ENCODE measurements at places on chromosomes 4 and X. TPM values are rescaled to one million over a fixed set of nuclear protein-coding genes. Genes with fewer than 3 reads are reported as not detected.

DNA sequence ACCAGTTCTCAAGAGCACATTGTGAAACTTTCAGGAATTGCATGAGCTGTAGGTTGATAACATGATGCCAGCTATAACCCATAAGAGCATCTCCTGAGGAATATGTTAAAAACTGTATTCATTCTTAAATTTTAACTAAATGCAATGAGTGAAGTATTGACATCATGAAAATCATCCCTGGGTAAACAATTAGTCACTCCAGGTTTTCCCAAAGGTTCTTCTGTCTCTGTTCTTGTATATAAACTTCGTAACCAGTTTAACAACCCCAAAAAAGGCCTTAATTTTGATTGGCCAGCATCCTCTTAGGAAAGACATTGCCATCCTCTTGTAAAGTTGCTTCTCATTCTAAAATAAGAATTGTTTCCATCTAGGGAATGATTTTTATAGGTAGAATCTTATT, 80.4 kb downstream of the TET2 start:
- no peak for DNase-seq

DNA sequence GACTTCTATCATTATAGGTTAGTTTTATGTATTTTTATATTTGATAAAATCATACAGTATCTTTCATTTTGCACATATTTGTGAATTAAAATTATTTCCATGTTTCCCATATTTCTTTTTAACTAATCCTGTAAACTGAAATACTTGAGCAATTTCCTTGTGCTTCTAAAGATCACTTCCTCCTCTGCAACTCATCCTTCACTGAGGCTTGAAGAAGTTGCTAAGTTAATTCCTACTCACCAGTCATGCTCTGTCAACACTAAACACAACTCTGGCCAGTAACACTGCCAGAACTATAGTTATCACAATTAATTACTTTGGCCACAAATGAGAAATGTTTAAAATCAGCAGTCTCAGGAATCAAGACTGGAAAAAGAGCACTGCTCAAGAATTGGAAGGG, 6.7 kb downstream of the SPATA4 start:
- DNase-seq = no peak

The KCNE5 gene
- 0.38 TPM for total RNA-seq

The C1QTNF7 gene
- 2.3 TPM for total RNA-seq

DNA sequence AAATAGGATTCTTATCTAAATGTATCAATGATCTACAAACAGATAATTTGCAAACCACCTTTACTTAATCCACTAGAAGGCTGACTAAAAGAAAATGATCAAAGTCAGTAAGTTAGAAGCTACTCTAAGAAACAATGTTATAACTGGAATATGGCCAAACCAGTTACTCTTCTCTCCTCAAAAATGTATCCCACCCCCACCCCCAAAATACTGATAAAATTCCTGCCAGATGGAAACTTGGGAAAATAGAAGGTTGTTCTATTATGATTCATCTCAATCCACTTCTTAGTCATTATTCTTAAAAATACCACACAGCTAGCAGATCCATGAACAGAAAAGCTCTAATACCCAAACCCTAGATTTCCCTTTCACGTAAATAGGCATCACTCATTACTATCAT, 206.4 kb downstream of the KLHL13 start:
- DNase-seq = no peak

GRCh38 chr4:153481478-153481877, 15.3 kb downstream of the TMEM131L start:
- no peak for DNase-seq

- no peak for DNase-seq
Measured at GRCh38 chrX:71241301-71241700, 12.6 kb downstream of the ZMYM3 start.

- no peak for DNase-seq
Measured at GRCh38 chr4:7985891-7986441, 46.3 kb upstream of the AFAP1 start.

The SHROOM2 gene
- total RNA-seq = 0.92 TPM

The MAGEE2 gene
- total RNA-seq = not detected

The OPRPN gene
- total RNA-seq = not detected

GRCh38 chrX:113868177-113868576, 715.7 kb upstream of the HTR2C start:
- no peak for DNase-seq

- DNase-seq = no peak
Measured at GRCh38 chr4:40185830-40186664, 10.8 kb upstream of the RHOH start.

- no peak for DNase-seq
Measured at GRCh38 chrX:43446752-43447151, 209.3 kb upstream of the MAOA start.

The TEX13C gene
- not detected for total RNA-seq

Data from cardiac septum (tissue), 1 donor.